CD4-positive, alpha-beta T cell treated with Interleukin-10 for 1 hour (primary cell): ENCODE measurements at places on chromosomes 3 and 15.

DNA sequence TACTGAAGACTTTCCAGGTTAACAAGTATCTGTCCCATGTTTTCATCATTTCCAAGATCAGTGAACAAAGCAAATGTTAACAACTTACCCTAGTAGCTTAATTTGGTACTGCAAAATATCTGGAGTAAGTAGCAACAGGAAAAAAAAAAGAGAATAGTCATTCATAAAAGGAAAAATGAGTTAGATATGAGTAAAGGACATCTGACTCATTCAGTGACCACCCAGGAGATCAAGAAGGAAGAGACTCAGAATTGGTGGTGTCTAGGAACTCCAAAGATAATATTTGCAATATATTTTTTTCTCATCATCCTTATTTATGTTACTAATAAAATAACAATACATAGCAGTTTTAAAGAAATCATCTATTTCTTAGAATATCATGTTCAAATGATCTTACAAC is 253.8 kb upstream of the COL8A1 start:
- no peak for DNase-seq

DNA sequence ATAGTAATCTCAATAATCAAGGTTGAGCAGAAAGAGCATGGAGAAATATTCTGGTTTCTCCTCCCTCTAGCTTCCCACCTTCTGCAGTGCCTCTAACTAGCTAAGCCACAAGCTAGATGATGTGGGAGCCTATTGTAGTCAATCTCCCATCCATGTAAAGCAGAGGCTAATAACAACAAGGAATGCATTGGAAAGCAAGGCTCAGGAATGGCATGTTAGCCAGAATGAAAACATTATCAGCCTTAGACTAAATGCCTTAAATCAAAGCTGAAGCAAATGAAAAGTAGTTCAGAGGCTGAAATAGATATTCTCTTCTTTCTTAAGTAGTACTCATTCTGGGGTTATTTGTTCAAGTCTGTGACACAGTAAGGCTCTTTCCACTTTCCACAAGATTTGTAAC is 350.3 kb upstream of the DPPA4 start:
- no peak for DNase-seq

GRCh38 chr3:170717410-170718402 is 131.8 kb upstream of the SLC7A14 start:
- DNase-seq, result no peak

DNA sequence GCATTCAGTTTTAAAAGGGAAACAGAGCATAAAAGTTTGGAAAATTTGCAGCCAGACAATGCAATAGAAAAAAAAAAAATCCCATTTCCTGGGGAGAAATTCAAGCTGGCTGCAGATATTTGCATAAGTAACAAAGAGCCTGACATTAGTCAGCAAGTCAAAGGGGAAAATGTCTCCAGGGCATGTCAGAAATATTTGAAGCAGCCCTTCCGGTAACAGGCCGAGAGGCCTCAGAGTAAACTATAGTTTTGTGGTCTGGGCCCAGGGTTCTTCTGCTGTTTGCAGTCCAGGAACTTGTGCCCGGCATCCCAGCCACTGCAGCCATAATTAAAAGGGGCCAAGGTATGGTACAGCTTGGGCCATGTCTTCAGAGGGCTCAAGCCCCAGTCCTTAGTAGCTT is 411.6 kb upstream of the BCHE start:
- no peak for DNase-seq

DNA sequence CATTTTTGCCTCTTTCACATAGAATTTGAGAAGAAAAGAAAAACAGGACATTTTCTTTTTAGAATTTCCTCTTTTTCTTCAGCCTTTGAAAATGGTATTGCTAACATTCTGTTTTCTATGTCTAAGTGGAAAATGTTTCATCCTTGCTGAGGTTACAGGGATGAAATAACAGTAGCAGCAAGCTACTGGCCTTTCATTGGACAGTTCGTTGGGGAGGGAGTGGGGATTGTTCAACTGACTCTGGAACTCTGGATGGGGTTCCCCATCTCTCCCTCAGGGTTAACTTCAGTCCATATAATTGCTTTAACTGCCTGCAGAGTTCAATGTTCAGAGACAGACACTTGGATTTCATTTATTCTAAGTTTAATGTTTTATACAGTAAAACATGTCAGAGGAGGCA is 346.0 kb downstream of the NLGN1 start:
- no peak for DNase-seq

- DNase-seq, result no peak
These were observed 17.2 kb upstream of the B4GALT4 start for GRCh38 chr3:119257654-119258410.

DNA sequence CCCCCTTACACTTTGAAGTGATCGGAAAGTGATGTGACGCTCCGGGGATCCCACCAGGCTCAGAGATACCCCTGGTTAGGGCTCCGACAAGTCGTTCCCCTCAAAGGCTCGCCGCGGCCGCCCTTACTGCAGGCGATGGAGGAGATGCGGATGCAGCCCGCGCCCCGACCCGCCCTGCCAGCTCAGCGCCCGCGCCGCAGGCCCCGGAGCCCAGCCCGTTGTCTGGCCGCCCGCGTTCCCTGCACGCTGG is 228 bp downstream of the GLT8D1 start:
- no peak for DNase-seq

GRCh38 chr3:177822681-177823096 is 625.4 kb upstream of the TBL1XR1 start:
- DNase-seq, result no peak

DNA sequence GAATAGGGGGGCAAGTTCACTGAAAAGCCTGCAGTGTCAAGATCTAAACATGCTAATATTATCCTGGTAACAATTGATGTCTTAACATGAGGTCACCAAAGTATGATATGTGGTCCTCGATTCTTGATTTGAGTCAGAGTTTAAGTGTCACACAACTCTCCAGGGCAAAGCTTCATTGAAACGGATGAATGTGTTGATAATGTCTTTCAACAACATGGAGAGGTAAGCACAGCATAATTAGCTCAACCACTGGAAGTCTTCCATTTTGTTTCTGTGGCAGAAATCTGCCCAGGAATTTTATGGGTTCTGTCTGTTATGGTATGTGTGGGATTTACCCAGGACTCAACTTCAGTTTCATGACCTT is 591.5 kb downstream of the ZNF385D start:
- no peak for DNase-seq

DNA sequence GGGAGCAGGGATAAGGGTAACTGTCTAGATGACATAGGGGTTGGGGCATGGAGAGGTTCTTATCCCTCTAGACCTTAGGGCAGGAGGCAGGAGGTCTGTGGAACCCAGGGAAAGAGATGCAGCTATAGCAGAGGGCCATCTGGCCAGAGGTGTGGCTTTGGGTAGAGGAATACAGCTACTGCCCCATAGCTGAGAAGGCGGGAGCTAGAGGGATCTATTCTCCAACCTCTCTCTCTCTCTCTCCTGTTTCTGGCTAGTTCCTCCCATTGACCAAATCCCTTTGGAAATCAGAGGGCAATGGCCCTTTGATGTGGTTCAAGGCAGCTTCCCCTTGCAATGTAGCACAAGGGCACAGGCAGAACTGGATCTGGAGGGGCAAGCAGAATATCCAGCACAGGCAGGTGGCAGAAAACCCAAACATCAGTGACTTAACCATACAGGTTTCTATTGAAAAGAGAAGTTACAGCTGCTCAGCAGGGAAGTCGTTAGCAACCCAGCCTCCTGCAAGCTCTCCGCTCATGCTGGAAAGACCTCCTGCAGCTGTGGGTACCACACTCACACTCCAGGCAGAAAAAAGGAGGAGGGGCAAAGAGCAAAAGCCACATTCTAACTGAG is 22.3 kb upstream of the LMOD3 start:
- DNase-seq, result no peak

- no peak for DNase-seq
These were observed 39.2 kb downstream of the HMCES start for GRCh38 chr3:129317848-129318247.

- no peak for DNase-seq
These were observed 134.9 kb upstream of the ZBTB20 start for GRCh38 chr3:115281697-115282675.

DNA sequence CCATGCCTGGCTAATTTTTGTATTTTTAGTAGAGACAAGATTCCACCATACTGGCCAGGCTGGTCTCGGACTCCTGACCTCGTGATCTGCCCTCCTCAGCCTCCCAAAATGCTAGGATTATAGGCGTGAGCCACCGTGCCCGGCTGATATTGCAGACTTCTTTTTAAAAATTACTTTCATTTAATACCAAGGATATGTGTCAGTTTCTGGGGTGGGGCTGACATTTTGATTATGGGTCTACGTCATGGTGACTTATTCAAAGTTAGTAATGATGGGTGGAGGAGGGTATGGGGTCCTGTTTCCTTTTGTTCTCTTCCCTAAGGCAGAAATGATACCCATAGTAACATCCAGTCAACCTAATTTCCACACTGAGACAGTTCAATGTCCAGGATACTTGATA is 34.7 kb downstream of the GBE1 start:
- DNase-seq, result no peak

DNA sequence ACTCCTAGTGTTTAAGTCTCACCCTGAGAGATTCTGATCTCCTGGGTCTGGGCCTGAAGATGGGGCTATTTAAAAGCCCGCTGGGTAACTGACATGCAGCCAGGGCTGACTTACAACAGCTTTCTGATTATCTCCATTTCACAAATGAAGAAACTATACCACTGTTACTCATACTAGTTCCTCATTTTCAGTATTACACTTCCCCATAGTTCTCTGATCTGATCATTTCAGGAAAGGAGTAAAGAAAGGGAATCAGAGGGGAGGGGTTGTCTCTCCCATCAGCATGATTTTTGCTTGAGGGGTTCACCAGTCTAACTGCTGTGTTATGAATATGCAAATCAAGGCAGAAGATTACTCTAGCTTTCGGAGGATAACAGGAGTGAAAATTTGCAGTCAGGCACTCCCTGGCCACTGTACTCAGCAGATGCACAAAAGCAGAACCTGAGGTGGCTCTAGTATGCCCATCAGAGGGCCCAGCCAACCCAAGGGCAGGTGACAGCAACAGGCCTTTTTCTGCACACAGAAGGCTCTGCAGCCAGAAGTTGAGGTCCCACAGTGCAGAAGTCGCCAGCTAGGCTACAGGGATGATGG is 59.4 kb downstream of the DAPK2 start:
- DNase-seq, result no peak

GRCh38 chr15:96767703-96768434 is 437.4 kb downstream of the NR2F2 start:
- no peak for DNase-seq

GRCh38 chr3:72899349-72899765 is 11.5 kb downstream of the GXYLT2 start:
- no peak for DNase-seq

GRCh38 chr3:97830638-97831037 is 8.8 kb downstream of the CRYBG3 start:
- DNase-seq, result no peak

- DNase-seq, result no peak
These were observed 39.6 kb downstream of the CORO2B start for GRCh38 chr15:68618394-68618793.

DNA sequence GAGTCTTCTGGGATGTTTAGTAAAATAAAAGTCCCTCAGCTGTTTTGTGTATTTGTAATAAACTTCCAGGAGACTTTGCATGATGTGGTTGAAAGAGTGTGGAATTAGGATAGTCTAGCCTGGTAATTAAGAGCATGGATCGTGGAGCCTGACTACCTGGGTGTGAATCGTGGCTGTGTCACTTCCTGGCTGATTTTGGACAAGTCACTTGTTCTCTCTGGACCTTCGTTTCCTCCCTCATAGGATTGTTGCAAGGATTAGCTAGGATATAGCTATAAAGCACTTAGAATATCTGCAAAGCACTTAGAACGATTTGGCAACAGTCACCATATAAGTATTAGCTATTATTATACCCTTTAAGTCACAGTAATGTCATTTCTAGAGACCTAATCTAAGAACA is 40.2 kb downstream of the SLMAP start:
- no peak for DNase-seq
